ENCODE measurements at places on chromosomes 13 and 19. TPM values are rescaled to one million over a fixed set of nuclear protein-coding genes. Genes with fewer than 3 reads are reported as not detected.

- DNase-seq: no peak
Observed at GRCh38 chr19:40523322-40524047, 53.2 kb upstream of the SHKBP1 start.

DNA sequence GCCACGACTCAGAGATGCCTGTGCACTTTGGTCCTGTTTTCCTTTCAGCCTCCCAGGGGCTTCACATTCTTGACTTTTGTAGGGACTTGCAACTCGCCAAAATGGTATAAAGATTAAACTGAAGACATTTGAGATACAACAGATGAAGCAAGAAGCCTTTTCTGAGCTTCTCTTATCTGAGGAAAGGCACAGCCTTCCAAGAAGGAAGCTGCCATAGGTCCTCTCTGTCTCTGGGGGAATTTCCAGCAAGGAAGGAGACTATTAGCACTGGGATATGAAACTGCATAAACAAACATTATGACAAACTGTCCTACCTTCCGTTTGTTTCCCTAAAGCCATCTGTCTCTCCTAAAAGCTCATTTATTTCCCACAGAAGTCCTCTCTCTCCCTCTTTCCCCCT is 39.3 kb downstream of the TGDS start:
- DNase-seq: no peak

The HIPK4 gene
- polyA plus RNA-seq: 0.11 TPM

- no peak for DNase-seq
Observed at GRCh38 chr13:40552895-40553294, 113.5 kb downstream of the FOXO1 start.

Data from AG04450 (cell line).